ENCODE measurements at places on chromosomes 1 and 21.
A peak's percentile ranks its signal among the peaks of the same experiment; 100 is the strongest.

DNA sequence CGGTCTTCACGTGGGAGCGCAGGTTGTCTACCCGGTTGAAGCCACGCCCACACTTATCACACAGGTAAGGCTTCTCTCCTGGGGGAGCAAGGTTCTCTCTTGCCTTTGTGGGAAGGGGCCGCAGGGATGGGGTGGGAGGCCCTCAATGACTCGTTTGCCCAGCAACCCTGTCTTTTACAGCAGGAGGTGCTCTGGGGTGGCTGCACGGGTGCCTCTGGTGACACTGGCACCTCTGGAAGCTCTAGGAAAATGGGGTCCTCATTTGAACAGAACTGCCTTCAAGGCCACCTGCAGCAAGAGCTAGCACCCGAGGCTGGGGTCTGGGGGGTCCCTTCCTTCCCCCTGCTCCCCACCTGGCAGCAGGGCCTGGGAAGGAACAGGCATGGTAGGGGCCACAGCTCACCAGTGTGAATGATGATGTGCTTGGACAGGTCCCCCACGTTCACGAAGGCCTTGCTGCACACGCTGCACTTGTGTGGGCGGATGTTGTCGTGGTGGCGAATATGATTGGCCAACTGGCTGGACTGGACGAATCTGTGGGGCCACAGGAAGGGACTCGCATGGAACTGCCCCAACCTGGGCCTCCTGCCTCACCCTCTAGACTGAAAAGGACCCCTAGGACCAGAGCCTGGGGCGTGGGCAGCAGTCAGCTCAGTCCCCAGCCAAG, 33.1 kb downstream of the ZBTB17 start:
- no peak for DNase-seq

GRCh38 chr21:36186081-36186480, 29.5 kb downstream of the DOP1B start:
- no peak for DNase-seq

DNA sequence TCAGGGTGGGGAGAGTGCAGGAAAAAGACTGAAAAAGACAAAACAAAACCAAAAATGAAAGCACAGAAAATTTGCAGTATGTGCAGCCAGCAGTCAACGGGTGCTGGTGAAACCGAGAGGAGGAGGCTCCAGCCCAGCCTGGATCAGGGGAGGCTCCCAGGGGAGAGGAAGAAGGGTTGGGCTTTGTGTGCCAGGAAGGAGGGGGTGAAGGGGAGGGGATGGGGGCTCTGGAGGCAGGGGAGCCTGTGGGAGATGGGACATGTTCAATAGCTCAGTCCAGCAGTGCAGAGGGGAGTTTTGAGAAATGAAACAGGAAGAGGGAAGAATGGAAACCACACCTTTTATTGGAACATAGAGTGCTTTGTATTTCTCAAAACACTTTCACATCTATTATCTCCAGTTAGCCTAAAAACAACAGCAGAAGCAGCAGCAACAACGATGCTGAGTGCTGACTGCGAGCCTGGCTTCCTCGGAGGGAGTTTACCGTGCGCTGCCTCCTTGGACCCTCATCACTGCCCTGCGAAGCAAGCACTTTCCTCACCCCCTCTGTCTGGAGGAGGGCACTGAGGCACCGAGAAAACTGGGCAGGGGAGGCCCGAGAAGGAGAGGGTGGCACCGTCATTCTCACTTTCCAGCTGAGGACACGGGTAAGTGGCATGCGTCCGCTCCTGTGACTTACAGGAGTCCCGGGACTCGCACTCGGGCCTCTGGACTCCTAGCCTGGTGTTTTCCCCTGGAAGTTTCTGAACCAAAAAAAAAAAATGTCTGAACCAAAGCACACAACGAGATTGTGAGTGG, 62.9 kb downstream of the MDM4 start:
- no peak for DNase-seq

DNA sequence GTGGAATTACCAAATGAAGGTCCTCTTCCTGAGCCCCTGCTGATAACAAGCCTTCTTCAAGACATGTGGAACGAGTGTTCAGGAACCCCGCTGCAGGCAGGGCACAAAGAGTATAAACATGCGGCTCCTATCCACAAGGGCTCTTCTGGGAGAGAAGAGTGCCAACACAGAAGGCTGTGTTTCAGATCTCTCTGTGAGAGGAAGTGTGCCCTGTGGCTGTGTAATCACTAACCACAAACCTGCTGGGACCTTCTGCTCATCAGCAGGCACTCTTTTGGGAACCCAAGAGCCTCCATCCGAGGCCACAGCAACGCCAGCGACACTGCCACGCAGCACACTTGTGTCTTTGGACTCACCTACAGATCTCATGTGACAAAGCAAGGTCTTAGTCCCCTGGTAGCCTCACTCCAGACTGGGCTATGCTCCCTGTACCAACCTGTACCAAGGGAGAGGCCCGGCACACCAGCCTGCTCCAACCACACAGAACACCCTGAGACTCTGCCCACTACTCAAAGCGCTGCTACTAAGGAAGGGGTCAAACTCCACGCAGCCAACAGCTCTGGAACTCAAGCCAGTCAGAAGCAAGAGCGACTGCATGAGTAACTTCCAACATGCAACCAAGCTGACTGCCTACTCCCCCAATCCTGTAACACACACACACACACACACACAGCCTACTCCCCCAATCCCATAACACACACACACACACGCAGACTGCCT, 7.8 kb downstream of the PTTG1IP start:
- peak; percentile 51 for DNase-seq

DNA sequence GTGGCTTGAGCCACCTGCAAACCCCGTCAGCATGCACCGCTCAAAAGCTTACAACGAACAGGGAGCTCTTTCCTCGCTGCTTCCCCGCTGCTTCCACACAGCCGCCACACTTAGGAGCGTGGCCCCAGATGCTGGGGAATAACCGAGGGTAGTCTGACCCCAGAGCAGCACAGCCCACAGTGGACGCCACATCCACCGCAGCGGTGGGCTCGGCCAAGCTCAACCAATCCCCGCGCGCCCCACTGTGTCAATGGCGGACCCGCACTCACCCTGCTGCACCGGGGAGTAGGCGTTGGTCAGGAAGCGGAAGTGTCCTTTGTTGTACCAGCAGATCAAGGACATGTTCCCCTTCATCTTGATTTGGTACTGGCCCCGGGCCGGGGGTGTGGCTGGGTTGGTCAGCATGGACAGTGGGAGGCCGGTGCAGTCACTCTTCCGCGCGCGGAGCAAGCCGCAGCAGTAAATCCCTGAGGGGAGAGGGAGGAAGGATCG, 93.5 kb downstream of the PGBD5 start:
- DNase-seq = no peak

DNA sequence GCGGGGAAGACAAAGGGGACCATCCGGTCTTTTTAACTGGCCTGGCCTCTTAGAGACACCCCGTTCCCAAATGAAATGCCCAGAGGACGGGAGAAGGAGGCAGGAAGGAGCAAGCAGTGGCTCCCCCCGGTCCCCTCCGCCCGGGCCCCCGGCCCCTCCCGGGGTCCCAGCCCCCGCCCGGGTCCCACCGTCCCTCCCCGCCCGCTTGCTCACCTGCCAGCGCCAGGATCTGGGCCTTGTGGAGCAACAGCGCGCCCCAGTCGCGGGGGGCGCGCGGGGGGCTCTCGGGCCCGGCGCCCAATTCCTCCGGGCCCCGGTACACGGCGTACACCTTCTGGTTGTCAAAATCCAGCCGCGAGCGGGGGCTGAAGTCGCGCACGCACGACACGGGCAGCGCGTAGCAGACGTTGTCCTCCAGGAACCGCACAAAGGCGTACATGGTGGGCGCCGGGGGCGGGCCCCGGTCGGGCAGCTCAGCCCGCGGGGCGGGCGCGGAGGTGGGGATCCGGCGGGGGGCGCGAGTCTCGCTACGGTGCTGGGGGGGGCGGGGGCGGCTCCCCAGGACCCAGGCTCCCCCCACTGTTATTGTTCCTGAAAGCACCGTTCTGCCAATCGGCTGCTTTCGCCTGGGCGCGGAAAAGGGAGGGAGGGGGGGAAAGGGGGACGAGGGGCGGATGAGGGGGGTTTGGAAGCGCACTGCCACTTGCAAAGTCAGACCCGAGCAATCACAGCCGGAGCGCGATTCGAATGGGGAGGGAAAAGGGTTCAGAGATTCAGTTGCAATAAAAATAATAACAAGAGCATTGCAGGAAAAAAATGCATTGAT, at the start of gene BEND5:
TSS of gene BEND5 (minus strand) at position 499 of the 826 bp plus-strand sequence. CDS start at position 439, 60 bp downstream.
- peak; percentile 72 for DNase-seq

DNA sequence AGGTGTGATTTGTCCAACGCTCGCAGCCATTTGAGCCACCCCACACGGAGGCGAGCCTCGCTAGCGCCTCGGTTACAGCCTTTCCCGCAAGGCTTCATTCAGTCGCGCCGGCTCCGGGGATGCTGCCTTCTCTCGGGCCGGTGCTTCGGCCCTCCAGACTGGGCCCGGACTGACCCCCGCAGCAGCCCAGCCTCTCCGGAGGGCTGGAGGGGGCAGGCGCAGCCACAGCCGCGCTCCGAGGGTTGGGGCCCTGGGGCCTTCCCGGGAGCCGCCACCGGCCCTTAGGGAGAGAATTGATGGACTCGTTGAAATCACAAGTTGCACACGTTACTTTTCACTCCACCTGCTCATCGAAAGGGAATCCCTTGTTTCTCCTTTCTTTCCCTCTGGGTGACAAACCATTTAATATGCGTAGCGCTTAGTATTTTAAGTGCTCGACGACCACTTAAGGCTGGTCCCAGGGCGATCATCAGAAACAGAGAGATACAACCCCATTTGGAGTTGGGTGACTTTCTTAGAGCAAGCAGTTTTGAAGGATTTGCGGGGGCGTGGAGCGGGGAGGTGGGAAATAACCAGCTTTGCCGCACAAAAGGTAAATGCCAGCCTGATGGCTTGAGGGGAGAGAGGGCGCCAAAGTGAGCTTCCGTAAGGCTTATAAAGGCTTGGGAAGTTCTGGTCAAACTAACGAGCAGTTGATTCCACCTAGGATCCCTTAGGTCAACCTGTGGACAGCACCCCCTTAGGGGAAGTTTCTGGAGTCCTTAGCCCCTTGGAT, 24.6 kb upstream of the ENAH start:
- DNase-seq = no peak

GRCh38 chr1:150663321-150663720, 33.6 kb downstream of the GOLPH3L start:
- DNase-seq = no peak

GRCh38 chr21:45152265-45152746, 77.9 kb downstream of the ADARB1 start:
- DNase-seq = peak; percentile 76

DNA sequence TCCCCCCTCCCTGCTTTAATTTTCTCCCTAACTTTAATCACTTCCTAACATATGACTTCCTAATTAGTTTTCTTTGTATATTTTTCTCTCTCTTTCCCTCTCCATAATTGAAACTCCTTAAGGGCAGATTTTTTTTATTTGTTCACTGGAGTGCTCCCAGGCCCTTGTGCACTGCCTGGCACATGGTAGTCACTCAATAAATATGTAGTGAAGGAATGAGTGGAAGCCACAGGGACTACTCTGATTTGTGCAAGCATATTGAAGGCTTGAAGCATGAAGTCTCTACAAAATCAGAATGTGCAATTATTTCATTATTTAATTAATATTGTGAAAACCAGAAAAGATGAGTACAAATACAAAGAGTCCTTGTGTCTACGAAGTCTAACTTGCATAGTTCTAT, 41.5 kb downstream of the SNX7 start:
- DNase-seq = no peak

DNA sequence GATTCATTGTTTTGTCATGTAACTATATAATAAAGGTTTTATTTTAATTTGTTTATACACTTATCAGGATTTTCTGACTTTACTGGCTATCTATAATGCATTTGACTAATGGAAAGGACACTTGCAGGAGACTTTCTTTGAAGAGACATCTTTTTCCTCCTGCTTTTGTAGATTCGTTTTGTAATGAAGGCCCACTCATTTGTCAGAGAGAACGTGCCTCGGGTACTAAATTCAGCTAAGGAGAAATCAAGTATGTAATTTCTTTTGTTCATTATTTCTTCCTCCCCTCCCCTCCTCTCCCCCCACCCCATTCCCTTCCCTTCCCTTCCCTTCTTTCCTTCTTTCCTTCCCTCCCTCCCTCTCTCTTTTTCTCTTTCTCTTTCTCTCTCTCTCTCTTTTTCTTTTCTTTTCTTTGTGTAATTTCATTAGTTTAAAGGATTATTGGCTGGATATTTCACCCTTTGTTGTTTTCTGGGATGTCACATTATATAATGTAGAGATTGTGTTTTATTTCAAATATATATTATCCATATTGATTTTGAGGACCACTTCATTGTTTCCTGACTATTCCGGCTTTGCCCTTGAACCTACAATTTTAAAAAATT, 23.7 kb upstream of the AXDND1 start:
- DNase-seq = no peak

GRCh38 chr21:14114251-14114650, 96.5 kb downstream of the LIPI start:
- no peak for DNase-seq

- DNase-seq = no peak
Observed at GRCh38 chr1:179091691-179092165, 9.9 kb downstream of the TOR3A start.

- DNase-seq = no peak
Observed at GRCh38 chr1:15004396-15004795, 149.2 kb upstream of the TMEM51 start.

DNA sequence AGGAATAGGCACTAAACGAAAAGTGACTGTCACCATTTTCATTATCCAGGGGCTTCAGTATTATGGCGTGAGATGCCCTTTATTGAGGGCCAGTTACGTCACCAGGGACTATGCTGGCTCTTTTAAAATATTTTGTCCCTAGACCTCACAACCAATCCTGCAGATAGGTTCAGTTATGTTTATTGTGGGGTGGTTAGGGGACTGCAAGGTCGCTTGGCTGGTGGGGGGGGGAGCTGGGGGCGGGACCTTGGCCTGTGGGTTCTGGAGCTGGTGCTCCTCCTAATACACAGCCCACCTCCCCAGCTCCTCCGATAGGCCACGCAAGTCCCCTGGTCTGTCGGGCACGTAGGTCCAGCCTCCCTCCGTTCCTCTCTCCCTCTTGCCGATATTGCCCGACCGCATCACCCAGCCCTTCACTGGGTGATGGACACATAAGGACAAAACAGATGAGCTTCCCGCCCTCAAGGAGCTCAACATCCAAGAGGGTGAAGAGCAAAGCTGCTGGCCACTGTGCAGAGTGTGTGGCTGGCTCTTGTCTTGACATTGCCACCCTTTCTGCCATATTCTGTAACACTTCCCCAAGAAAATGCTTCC, 271.8 kb downstream of the MATN1 start:
- DNase-seq = no peak

DNA sequence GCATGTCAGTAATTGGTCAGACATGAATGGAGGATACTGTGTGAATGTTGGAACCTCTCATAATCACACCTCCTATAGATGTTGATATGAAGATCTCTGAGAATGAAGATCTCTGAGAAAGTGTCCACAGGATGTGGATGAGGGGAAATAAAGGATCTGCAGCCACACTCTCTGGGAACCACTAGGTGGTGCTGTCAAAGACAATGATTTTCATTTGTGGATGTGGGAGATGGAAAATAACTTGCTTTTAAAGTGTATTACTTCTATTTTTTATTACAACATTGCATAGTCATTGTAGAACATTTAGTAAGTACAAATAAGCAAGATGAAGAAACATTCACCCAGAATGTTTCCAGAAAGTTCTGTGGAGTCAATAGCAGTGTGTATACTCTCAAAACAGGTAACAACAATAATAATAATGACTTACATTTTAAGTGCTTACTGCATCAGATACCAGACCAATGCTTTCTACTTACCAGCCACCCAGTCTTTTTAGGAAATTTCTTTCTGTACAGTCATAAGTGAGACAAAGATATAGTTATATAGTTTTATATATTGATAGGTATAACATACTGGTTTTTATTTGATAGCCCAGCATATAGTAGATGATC, 128.2 kb downstream of the ATG4C start:
- no peak for DNase-seq

Measured in CD4-positive, alpha-beta T cell treated with Interleukin-15 for 1 hour (primary cell).